ENCODE measurements at places on chromosomes 7 and 10. TPM values are rescaled to one million over a fixed set of nuclear protein-coding genes. Genes with fewer than 3 reads are reported as not detected.

DENND2A gene
- total RNA-seq = 7.8 TPM

DNA sequence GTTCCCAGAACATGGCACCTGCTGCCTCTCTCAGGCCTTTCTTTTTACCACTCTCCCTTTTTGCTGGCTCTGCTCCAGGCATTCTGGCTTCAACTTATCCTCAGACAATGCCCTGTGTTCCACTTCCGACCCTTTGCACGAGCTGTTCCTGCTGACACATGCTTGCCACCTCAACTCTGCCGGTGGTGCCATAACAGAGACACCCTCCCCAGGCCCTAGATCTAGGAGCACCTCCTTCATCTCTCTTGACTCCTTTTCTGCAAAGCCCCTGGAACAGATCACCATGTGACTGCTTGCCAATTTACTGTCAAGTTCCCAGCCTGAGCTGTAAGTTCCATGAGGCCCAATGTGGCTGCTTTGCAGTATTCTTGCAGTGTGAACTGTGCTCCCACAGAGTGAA is 256.0 kb upstream of the MKI67 start:
- DNase-seq = no peak

GRCh38 chr10:621513-621912 is 68.0 kb downstream of the DIP2C start:
- DNase-seq = no peak

NRF1 gene
- 12.2 TPM for total RNA-seq

DNA sequence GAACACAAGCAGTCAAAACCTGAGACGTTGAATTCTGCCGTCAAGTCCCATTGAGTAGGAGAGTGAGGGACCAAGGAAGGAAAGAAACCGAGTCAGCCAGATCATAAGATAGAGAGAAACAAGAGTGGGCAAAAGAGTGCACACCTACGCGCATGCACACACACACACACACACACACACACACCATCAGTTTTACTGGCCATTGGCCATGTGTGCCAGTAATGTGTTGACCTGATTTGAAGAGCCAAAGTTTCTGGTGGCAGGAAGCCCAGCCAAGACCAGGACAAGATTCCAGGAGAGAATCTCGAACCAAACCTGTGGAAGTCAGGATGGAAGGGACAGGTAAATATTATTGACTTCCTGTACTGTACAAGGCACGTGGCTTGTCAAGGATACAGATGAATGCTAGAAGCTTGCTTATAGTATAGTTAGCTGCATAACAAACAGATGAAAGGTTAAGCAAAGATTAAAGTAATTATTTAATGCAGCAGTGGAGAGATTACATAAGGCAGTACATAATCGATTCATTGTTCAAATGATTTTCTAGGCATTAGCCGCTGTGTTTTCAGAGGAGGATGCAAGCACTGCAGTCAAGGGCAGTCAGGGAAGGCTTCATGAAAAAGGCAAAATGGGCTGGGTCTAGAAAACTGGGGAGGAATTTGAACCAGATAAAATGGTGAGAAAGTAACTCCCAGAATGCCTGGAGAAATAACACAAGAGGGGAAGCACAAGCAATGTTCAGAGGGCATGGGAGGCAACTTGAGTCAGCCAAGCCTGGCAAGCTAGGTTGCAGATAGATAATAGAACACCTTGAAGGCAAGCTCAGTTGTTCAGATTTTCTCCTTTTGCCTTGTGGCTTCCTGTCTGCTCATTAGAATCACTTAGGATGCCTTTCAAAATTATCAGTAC is 2.7 kb upstream of the HYCC1 start:
- DNase-seq = no peak

PIP gene
- not detected for total RNA-seq

NPTX2 gene
- total RNA-seq = under 0.01 TPM

- peak; percentile 82 for DNase-seq
Measured at GRCh38 chr10:649798-650440, 39.5 kb downstream of the DIP2C start.

DNA sequence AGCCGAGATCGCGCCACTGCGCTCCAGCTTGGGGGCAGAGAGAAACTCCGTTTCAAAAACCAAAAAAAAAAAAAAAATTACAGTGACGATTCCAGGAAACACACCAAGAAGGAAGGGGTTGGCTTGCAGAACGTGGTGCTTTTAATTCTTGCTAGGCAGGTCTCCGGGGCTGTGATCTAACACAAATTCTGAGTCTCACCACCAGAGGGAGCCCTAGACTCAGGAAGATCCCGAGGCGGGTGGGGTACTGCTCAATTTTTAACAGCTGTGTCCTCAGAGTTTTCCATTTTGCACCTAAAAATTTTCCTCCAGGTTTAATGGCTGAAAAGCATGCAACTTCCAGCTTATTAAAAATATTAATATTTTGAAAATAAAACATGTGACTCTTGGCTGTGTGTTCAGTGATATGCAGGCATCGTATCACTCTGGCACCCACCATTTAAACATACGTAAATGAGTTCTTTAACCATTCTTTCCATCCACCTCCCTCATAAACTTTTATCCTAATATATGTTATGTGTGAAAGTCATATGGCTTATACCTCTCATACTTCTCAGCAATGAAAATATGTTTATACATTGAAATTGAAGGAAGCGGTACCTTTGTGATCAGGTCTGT is 26.5 kb upstream of the NUB1 start:
- DNase-seq = peak; percentile 65

DNA sequence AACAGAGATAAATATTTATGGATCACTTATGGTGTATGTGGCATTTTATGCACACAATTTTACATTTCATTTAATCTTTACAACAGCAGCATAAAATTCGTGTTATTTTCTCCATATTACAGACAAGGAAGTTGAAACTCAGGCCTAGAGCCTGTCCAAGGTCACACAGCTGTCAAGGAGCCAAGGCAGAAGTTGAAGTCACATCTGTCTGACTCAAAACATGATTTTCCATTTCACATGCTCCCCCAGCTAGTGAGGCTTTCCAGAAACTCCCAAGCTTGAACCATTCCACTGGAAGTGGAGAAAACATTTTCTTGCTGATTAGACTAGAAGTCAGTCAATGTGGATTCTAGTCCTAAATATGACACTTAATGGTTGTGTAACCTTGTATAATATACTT is 110.5 kb downstream of the HECTD2 start:
- no peak for DNase-seq
